Calu3 (cell line): ENCODE measurements at places on chromosomes 2 and 18.

DNA sequence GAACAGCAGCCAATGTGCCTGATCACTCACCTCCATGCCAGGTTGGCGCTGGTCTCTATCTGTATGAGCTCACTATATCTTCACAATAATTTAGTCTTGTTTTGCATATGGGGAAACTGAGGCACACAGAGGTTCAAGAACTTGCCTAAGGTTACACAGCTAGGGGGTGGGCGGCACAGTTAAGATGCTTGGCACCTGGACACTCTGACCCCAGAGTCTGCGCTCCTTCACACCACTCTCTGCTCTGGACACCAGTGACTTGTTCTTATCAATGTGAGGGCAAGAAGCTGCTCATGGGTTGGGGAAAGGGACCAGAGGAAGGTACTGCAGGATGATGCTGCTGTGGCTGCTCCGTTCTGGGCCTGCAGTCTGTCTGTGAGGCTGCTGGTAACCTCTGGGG, 27.1 kb downstream of the FBLN7 start:
- DNase-seq, result no peak
- H3K36me3 ChIP-seq, result no peaks in the 10 kb centered on the region
- no peak overlapping the region for H3K4me3 ChIP-seq
- peaks cover 49% of the 10 kb centered on the region for H3K27me3 ChIP-seq
- no peaks in the 10 kb centered on the region for H3K4me1 ChIP-seq

- no peaks in the 10 kb centered on the region for H3K27me3 ChIP-seq
- no peak for DNase-seq
- no peak overlapping the region for H3K27ac ChIP-seq
- H3K4me3 ChIP-seq, result no peak overlapping the region
- no peaks in the 10 kb centered on the region for H3K36me3 ChIP-seq
- H3K4me1 ChIP-seq, result no peaks in the 10 kb centered on the region
These were observed 1809.5 kb upstream of the CELF4 start for GRCh38 chr18:39375066-39375465.

- H3K27me3 ChIP-seq, result no peaks in the 10 kb centered on the region
- H3K4me3 ChIP-seq, result no peak overlapping the region
- no peaks in the 10 kb centered on the region for H3K4me1 ChIP-seq
These were observed 25.2 kb downstream of the PNO1 start for GRCh38 chr2:68182902-68183301.

DNA sequence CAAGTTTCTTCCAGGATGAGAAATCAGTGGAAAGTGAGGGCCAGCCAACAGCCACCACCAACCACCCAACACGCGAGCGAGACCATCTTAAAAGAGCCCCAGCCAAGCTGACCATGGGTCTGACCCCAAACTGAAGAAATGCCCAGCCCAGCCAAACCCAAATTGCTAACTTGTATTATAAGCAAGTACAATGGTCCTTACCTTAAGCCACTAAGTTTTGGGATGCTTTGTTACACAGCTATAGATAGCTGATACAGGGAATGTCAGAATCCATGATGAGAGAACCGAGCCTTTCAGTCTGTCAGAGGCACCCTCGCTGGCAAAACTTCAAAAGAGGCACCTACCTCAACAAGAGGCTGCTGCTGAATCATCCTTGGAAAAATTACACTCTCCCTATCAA, 17.0 kb downstream of the STK39 start:
- DNase-seq, result no peak
- H3K36me3 ChIP-seq, result peaks cover 31% of the 10 kb centered on the region
- H3K4me1 ChIP-seq, result peaks cover 31% of the 10 kb centered on the region
- H3K27ac ChIP-seq, result peak overlapping the region; percentile 33
- no peak overlapping the region for H3K4me3 ChIP-seq

DNA sequence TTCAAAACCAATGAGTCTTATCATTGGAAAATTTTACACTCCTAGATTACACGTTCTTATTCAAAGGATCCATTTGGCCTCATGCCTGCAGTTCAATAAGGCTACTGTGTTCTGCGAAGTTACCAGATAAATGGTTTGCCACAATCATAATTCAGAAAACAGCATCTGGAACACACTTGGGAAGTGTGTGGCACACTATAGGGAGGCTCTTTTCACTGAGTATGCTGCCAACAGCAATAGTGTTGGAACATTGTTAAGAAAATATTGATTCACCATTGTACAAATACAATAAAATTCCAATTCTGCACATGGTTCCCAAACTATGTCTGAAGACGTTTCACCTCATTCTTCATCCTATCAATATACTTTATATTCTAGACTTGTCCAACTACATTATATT, 141.4 kb upstream of the DOK6 start:
- H3K4me3 ChIP-seq, result no peak overlapping the region
- no peaks in the 10 kb centered on the region for H3K27me3 ChIP-seq
- no peak overlapping the region for H3K27ac ChIP-seq
- no peaks in the 10 kb centered on the region for H3K36me3 ChIP-seq
- no peaks in the 10 kb centered on the region for H3K4me1 ChIP-seq

DNA sequence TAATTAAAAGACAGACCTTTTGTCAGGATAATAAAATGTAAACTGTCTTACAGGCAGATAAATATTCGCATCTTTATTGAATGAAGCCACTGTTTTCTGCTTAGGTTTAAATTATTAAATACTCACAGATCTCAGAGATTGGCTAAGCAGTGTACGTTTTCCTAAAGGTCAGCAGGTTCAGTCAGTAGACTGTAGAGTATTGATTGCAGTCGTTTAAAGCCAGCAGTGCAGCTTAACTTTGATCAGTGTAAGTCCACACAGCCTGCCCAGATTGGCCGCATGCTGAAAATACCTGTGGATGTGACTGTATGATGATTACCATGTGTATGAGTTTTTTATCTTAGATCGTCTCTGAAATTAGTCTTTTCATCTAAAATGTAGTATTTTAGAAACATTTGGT, 42.3 kb downstream of the ATP9B start:
- no peaks in the 10 kb centered on the region for H3K27me3 ChIP-seq
- H3K36me3 ChIP-seq, result no peaks in the 10 kb centered on the region
- no peak overlapping the region for H3K27ac ChIP-seq
- DNase-seq, result no peak

- H3K4me3 ChIP-seq, result no peak overlapping the region
- H3K36me3 ChIP-seq, result no peaks in the 10 kb centered on the region
- no peaks in the 10 kb centered on the region for H3K27me3 ChIP-seq
- H3K4me1 ChIP-seq, result peaks cover 4% of the 10 kb centered on the region
- no peak overlapping the region for H3K27ac ChIP-seq
- peak; percentile 51 for DNase-seq
These were observed 232.9 kb downstream of the GULP1 start for GRCh38 chr2:188524519-188525113.
